ENCODE measurements at places on chromosomes 13 and 19.

GRCh38 chr19:52010674-52011073 lies 2.7 kb upstream of the ZNF615 start:
- DNase-seq: no peak

- no peak for DNase-seq
These were observed 4.9 kb downstream of the FXYD3 start for GRCh38 chr19:35120492-35120891.

DNA sequence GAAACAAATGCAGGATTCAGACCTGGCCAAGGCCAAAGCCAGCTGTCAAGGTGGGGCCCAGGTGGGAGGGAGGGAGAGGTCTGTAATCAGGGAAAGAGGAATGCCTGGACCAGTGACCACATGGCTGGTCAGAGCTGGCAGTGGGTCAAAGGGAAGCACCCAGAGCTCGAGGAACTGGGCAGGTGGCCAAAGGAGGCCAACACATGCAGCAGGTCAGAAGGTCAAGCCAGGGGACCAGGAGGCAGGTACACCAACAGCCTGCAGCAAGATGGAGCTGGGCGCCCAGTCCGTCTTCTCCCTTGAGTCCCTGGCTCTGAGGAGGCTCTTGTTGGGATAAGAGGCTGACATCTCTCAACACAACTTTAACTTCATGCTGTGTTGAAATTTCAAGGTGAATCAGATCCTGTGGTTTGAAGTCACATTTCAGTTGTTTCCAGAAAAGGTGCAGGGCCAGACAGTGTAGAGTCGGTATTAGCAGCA lies 17.1 kb downstream of the GPATCH1 start:
- no peak for DNase-seq

DNA sequence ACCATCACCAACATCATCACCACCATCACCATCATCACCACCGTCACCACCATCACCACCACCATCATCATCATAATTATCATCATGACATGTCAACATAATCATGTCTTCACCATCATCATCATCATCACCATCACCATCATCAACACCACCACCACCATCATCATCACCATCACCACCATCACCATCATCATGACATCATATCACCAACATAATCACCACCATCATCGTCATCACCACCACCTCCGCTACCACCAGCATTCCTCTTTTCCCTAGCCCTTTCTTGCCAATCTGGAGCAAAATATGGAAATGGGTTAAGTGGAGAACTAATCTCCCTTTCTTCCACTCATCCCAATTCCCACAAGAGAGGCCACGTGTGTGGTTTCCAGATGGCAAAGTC lies 1.1 kb upstream of the TTYH1 start:
- no peak for DNase-seq

DNA sequence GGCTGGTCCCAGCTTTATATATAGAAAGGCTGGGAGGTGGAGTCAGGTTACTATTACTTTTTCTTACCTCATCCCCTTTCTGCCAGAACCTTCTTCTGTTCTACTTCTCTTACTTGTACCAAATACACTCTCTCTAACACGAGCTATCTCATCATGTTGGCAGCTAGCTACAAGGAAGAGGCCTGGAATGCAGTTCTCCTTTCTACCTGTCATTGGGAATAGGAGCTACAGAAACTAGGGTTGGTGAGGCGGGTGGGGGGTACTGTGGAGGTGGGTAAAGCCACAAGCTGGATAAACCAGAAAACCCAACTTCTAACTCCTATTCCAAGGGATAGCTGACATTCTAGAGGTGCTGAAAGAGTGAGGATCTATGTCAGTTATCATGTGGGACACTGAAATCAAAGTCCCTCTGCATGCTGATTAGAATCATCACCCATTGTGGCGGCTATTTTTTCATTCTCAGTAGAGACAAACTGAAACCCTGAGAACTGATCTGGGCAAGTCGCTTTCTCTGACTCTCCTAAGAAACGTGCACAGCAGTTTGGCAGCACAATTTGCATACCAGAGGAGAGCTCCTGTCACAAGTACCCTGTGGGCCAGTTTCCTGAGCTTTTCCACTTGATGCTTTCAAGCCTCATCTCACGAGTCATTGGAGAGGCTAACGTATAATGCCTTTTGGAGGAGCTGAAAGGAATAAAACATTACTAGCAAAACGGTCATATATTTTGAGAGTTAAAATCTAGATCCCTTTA lies 358.1 kb downstream of the ENOX1 start:
- DNase-seq: no peak

GRCh38 chr13:27450921-27451471 lies 632 bp upstream of the MTIF3 start:
- DNase-seq: no peak

DNA sequence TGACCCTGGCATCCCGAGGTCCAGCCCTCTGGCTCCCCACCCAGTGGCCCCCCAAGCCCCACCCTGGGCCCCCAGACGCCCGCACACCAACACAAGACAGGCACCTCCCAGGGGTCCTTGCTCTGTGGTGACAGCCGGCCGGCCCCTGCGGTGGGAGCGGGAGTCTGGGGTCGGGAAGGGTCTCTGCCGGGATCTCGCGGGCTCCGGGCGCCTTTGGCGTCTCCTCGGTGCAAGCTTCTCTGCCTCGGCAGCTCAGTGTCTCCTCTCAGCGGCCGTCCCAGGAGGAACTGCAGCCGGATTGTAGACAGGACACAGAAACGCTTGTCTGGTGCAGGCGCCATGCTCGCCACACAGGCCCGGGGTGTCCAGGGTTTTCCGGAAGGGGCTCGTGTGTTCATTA lies 43.7 kb downstream of the TMEM255B start:
- DNase-seq: no peak

GRCh38 chr19:16888629-16889365 lies at the start of gene F2RL3:
TSS of gene F2RL3 (plus strand) at chr19:16888999. CDS start at chr19:16889190, 191 bp downstream.
- DNase-seq: no peak

- no peak for DNase-seq
These were observed 13.2 kb upstream of the ADGRE5 start for GRCh38 chr19:14368011-14368513.

DNA sequence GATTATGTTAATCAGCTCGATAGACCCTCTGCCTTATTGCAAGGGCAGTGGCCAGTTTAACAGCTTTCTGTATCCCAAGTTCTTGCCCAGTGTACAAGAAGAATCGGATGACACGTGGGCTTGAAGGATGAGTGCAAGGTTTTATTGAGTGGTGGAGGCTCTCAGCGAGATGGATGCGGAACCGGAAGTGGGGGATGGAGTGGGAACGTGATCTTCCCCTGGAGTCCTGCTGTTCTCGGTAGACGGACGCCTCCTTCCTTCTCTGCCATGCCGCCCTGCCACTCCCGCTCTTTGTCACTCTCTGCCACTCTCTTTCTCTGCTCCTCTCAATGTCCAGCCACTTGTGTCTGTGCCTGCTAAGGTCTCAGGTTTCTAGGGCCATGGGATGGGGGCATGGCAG lies 21.0 kb downstream of the RFXAP start:
- no peak for DNase-seq

DNA sequence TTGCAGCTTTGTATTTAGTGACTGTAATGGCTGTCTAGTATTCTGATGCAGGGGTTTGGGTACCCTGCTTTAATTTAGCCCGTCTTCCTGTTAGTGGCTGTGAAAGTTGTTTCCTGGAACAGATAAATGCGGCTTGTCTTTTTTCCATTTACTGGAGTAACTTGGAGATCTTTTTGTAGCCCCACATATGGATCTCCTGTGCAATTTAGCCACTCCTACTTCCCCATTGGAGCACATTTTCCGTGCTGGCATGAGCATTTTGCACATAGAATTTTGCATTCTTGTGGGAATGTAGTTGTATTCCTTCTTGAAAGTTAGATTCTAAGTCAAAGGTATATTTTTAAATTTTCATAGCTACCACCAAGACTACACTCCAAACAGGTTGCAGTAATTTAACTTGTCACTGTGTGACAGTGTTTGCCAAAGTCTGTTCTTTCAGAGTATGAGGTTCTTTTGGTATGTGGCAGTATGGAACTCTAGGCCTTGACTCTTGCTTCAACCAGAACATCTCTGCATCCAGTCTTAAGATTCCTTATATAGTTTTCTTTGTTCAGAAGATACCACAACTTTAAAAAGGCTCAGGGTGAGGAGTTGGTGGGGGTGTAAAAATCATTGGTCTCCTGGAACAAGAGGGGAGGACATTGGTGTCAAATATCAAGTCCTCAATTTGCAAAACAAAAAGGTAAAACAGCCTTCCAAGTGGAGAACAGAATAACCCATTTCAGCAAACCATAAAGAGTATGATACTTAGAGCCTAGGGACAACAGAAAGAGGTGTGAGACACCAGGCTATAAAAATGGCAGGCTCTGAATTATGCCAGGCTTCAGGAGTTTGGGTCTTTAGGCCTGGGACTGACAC lies 21.1 kb upstream of the CCDC97 start:
- no peak for DNase-seq

DNA sequence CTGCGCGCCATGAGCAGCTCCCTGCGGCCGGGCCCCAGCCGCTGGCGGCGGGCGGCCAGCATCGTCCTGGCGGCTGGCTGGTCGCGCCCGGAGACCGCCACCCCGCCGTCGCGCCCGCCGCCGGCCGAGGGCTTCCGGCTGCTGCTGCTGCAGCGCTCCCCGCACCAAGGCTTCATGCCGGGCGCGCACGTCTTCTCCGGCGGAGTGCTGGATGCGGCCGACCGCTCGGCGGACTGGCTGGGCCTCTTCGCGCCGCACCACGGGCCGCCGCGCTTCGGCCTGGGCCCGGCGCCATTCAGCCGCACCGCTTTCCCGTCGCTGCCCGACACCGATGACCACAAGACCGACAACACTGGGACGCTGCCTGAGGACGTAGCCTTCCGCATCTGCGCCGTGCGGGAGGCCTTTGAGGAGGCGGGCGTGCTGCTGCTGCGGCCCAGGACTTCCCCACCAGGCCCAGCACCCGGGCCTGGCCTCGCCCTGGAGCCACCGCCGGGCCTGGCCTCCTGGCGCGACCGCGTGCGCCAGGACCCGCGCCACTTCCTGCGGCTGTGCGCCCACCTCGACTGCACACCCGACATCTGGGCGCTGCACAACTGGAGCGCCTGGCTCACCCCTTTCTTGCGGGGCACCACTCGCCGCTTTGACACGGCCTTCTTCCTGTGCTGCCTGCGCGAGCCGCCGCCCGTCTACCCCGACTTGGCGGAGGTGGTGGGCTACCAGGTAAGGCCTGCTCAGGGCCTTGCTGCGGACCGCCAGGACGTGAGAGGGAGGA lies 518 bp downstream of the NUDT19 start:
- DNase-seq: no peak

- no peak for DNase-seq
These were observed 2.7 kb upstream of the HNRNPL start for GRCh38 chr19:38852231-38853044.

GRCh38 chr13:44263751-44264620 lies 109.6 kb upstream of the SERP2 start:
- no peak for DNase-seq

DNA sequence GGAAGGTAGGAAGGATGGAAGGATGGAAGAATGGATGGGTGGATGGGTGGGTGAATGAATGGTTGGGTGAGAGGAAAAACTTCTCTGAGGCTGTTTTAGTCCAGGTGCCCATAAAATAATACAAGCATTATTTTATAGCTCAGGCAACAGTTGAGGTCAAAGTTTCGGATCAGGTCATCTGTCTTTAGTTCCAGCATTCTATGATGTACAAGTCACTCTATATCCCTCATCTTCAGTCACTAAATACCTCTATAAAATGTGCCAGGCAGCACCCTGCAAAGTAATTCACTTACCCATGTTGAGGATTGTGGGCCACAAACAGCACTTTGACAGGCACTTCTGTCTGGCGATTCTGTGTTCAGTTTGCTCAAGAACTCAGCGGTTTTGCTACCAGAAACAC lies 66.0 kb downstream of the EPSTI1 start:
- DNase-seq: no peak

DNA sequence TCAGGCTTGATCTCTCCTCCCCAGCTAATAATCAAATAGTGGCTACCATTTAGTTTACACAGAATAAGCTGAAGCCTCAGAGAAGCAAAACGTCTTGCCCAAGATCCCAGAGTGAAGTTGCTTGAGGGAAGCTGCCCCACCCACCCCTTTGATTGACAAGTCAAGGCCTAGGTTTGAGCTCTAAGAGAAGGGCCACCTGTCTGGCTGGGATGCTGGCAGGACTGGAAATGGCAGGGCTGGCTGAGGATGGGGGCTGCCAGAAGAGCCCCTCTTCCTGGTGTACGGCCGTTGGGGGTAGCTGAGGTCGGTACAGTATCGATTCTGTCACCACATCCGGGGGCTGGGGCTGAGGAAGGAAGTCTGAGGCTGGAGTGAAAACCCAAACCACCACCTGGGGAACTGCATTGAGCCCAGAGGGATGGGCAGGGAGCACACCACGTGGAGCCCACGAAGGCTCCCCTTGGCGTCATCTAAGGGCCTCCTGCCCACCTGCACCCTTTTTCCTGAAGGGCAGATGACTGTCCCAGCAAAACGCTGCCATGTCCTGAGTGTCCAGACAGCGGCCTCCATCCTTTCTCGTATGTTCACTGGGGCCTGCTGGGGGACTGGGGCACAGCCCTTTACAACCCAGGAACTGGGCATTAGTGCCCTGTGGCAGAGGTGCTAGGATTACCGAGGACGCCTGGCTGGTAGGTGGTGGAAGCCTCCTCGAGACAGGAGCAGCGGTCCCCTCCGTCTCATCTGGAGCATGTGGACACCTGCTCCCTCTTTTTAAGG lies 1.4 kb upstream of the PRKD2 start:
- no peak for DNase-seq

DNA sequence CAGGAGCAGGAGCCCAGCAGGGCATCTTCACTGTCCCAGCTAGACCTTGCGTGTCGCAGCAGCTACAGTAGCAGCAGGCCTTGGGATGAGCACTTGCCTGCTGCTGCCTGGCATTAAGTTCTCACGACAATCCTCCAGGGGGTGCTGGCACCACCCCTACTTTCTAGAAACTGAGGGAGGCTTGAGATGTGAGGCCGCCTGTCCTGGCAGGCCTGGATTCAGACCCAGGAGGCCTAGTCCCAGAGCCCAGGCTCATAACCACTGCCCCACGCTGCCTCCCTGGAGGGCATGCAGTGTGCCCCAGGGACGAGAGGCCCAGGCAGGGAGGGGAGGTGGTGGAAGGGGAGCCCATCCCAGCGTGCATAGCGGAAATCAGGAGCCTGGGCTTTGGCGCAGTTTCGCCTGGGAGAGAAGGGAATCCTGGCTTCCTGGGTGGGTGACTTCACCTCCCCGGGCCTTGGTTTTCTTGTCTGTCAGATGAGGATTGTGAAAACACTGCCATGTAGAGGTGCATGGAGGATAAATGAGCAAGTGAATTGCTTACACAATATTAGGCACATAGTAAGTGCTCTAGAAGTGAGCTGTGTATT lies 26.1 kb downstream of the PPP5C start:
- no peak for DNase-seq

DNA sequence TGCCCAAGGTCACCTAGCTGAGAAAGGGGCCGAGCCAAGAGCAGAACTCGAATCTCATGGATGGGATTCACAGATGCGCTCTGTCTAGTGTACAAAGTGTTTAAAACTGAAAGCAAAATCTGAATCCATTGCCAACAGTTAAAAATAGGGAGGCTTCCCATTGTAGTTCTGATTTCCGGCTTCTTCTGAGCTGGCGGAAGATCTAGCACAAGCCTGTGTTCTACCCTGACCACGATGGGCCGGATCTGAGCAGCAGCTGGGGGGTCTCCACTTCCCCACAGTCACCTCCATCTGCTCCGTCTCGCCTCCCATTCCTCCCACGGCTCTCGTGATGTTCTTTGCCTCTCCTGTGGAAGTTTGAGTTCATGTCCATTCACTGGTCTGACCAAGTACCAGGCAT lies 2.4 kb downstream of the CACNG8 start:
- DNase-seq: no peak
